T-helper 17 cell (primary cell): ENCODE measurements at places on chromosomes 16 and 17. TPM values are rescaled to one million over a fixed set of nuclear protein-coding genes. Genes with fewer than 3 reads are reported as not detected.

GRCh38 chr17:56367366-56367765, 214.1 kb downstream of the ANKFN1 start:
- no peak for DNase-seq

DNA sequence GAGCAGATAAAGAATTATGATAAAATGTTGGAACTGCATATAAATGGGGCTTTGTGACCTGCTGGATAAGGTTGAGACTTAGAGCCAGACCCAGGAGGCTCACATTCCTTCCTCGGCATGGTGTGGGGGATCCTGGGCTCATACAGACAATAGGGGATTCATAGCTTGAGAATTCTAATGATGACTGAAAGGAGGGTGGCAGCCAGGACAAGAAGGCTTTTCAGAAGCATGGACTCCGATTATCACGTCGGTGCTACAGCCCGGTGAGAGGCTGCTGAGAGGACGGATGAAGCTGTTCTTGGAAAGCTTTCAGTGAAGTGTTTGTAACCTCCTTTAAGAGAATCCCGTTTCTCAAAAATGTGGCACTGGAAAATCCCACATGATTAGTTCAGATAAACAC, 167.2 kb downstream of the ANKFN1 start:
- no peak for DNase-seq

DNA sequence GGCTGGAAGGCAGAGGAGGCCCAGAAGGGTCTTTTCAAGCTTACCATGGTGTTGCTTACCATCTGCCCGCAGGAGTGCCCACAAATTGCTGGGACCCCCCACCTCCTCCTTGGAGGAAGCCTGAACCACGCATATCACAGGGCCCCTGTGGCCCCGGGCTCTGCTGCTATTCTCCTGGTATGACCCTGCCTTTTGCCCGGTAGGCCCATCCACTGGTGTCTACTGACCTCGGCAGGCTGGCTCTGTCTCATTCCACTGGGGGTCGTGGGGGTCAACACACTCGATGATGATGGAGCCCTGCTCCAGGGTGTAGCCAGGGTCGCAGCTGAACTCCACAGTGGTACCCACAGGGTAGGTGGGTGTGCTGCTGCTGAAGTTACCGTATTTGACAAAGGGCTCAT, 8.2 kb upstream of the PHF12 start:
- no peak for DNase-seq

TMC7 gene
- total RNA-seq: not detected

C16orf87 gene
- total RNA-seq: 20.3 TPM

CCL1 gene
- total RNA-seq: not detected

ASIC2 gene
- not detected for total RNA-seq

CFAP97D1 gene
- total RNA-seq: not detected

FNDC8 gene
- not detected for total RNA-seq
